ENCODE measurements at places on chromosomes 5 and 9. TPM values are rescaled to one million over a fixed set of nuclear protein-coding genes. Genes with fewer than 3 reads are reported as not detected.

- DNase-seq = no peak
Measured at GRCh38 chr5:150234576-150235499, 45.0 kb downstream of the SLC6A7 start.

- no peak for DNase-seq
Measured at GRCh38 chr5:107500347-107500746, 170.4 kb downstream of the EFNA5 start.

DNA sequence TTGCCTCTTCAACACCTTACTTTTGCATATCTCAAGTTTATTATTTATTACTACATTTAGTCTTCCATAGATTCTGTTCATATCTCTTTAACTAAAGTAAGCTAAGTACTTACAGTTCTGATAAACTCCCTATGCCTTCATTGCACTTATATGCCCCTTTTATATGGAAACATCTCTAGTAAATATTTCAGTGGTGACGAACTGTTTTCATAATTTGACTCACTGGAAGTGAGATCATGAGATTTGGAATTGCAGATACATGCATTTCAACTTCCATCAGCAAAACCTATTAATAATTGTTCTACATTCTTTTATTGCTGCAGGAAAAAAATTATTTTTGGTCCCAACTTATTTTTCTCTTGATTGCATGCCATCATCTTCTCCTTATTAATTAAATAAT is 263.5 kb downstream of the CD180 start:
- no peak for DNase-seq

DNA sequence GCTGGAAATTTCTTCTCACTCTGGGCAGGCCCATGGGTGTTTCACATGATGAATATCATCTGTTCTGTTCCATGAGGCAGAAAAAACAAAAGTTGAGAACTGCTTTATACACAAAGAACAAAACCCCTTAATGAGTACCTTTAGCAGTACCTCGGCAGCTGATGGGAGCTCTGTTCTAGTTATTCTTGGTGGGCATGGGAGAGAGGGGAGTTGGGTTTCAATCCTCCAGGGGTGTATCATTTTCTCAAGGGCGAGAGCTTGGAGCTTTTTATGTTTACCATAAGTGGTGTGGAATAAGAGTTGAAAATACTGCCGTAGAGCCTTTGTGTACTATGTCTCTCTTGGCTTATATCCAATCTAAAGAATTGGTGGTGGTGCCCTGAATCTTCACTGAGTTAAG is 103.3 kb upstream of the ZNF608 start:
- DNase-seq = no peak

- no peak for DNase-seq
Measured at GRCh38 chr9:107361816-107362215, 78.7 kb downstream of the RAD23B start.

DNA sequence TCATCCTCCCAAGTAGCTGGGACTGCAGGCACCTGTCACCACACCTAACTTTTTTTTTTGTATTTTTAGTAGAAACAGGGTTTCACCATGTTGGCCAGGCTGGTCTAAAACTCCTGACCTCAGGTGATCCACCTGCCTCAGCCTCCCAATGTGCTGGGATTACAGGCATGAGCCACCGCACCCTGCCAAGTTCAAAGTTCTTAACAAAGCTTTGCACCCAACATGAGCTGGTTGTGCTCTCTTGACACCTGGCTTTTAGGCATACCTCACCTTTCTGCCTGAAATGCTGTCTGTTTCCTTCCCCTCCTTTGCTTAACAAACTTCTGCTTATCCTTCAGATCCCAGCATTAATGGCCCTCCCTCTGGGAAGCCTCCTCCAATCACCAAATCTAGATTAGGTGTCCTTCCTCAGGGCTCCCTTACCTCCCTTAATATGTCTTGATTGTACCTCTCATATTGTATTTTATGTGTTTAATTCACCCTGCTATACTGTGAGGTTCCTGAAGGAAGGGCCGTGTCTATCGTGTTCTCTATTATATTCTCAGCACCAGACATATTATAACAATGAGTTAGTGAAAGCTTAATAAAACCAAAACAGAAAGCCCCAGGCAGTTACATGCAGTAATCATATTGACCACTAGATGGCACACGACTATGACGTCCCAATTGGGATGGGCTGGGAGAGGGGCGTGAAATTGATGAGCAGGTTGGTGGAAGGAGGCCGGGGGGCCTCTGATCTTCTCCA is 62.9 kb upstream of the PPARGC1B start:
- peak; percentile 60 for DNase-seq

Gene SHOC1
- total RNA-seq = 0.37 TPM

DNA sequence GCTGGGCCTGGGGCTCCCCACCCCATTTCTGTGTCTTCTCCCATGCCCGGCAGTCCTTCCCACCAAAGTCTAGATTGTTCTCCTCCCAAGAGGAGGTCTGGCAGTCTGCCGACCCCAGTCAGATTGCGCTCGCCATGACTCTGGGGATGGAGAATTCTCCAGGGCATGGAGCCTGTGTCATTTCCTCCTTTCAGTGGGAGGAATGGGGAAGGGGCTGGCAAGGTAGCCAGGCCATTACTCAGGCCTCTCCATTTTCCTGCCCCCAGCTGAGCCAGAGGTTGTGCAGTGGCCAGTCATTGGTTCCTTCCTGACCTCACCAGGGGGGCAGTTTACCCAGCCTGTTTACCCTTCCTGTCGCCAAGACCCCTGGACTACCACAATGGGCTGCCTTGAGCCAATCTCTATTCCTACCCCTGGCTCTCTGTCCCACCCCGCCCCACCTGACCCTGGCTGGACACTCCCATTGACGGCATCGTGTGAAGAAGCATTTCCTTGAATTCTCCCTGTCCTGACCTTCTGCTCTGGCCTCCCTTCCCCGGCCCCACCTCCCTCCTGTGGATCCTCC is 628 bp downstream of the SYNPO start:
- DNase-seq = no peak

Gene MINAR2
- total RNA-seq = not detected

DNA sequence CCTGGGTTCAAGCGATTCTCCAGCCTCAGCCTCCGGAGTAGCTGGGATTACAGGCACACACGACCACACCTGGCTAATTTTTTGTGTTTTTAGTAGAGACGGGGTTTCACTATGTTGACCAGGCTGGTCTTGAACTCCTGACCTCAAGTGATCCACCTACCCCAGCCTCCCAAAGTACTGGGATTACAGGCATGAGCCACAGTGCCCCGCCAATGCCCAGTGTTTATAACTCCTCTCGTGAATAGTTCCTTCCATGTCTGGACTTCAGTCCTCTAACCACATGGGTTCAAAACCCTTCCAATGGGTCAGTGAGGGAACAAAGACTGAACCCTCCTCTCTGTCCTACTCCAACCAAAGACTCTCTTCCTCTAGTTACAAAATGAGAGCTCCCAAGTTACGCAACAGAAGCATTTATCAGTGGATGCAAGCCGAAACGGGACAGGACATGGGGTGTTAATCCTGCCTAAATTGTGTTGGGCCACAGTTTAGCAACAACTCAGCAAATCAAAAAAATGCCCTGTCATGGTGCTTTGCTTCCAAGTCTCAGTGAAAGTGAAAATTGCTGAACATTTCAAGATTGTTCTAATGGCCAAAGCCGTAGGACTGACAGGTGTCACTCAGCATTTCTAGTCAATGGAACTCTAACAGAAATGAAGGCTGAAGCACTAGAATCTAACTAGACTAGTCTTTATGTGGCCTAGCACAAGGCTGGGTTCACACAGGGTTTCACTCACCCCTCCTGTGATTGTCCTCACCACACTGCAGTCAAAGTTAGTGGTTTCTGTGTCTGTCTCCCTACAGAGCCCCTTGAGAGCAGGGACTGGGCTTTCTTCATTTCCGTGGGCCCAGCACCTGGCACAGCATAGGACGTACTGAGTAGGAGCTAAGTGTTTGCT is 3.2 kb upstream of the TMEM245 start:
- DNase-seq = no peak

DNA sequence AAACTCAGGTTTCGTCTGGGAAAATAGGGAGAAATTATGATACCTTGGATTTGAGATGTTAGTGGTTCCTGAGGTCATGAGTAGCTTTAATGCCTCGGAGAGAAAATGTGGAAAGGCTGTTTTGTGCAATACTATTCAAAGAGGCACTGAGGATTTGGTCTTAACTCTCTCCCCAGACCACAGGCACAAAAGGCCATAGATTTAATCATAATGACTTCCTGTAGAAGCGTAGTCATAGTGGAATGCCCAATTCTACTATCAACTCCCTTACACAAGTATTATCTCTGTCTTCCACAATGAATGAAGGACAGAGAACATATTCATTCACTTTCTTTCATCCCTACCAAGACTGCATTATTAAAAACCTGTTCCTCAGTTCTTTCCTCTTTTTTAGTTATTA is 153.0 kb upstream of the FTMT start:
- peak; percentile 92 for DNase-seq

- DNase-seq = no peak
Measured at GRCh38 chr9:36721846-36722588, 149.3 kb downstream of the MELK start.

GRCh38 chr9:71816916-71817451 is 48.7 kb upstream of the CEMIP2 start:
- DNase-seq = no peak

DNA sequence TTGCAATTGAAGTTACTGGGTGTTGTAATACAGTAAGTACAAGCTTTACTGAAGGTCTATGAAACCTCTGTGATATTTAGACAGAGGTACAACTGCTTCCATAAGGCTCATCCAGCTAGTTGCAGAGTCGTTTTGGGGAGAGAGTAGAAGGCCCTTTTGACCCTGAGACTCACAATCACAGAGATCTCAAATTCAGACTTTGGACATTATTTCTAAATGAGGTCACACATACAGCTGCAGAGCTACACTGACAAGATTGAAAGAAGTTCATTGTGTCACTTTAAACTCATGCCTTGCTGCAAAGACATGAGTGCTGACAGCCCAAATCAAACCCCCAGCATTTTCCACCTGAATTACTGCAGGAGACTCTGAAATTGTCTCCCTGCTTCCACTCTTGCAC is 205.9 kb upstream of the TMEM161B start:
- peak; percentile 13 for DNase-seq

Gene TAF1L
- not detected for total RNA-seq

DNA sequence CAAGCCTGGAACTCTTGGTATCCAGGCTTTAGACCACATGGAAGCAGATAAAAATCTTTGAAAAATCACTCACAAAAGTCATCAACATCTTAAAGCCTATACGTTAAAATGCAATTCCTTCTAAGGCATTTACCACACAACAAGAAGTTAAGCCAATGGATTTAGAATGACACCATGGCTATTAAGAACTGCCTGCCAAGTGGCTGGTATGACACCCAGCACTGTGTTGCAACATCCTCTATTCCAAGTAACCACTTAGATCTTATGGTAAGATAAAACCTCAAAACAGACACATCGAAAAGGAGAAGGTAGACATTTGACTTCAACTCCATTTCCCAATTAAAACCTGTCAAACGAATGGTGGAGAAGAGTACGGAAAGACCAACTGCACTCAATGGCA is 344.2 kb upstream of the SLC30A5 start:
- no peak for DNase-seq

GRCh38 chr9:108813951-108814601 is 41.7 kb downstream of the ACTL7B start:
- DNase-seq = peak; percentile 69

GRCh38 chr5:133106761-133107572 is 55.2 kb downstream of the HSPA4 start:
- DNase-seq = no peak

GRCh38 chr5:177471610-177472356 is 1.7 kb downstream of the DBN1 start:
- DNase-seq = no peak

Gene PCDHGB4
- 0.08 TPM for total RNA-seq

GRCh38 chr9:748861-749497 is 92.5 kb upstream of the DMRT1 start:
- no peak for DNase-seq

DNA sequence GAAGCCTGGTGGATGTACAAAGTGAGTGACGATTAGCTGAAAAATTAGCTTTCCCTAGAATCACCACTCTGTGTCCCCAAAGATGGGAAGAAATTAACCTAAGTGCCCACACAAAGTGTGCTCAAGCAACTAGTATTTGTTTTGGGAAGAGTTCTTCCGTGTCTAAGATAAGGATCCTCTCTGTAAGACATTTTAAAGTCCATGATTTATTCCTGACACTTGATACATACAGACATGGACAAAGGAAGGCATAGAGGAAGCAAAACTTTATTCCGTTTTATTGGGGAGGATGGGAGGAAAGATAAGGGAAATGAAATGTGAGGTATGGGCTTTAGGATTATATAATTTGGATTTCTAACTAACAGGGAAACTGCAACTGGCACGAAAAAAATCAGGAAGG is 1772.6 kb downstream of the EFNA5 start:
- no peak for DNase-seq

Gene FABP6
- total RNA-seq = 3.4 TPM

Gene KIF12
- not detected for total RNA-seq

Gene CFAP90
- 0.16 TPM for total RNA-seq

Gene TNFSF8
- total RNA-seq = not detected

Gene AGXT2
- total RNA-seq = not detected

Gene KLF4
- 3.6 TPM for total RNA-seq

- DNase-seq = no peak
Measured at GRCh38 chr9:132894862-132895835, 16.5 kb downstream of the SPACA9 start.

GRCh38 chr9:134358026-134358661 is 31.9 kb downstream of the RXRA start:
- DNase-seq = no peak

Gene MARVELD2
- not detected for total RNA-seq

GRCh38 chr5:108615216-108615615 is 132.5 kb upstream of the FER start:
- no peak for DNase-seq

DNA sequence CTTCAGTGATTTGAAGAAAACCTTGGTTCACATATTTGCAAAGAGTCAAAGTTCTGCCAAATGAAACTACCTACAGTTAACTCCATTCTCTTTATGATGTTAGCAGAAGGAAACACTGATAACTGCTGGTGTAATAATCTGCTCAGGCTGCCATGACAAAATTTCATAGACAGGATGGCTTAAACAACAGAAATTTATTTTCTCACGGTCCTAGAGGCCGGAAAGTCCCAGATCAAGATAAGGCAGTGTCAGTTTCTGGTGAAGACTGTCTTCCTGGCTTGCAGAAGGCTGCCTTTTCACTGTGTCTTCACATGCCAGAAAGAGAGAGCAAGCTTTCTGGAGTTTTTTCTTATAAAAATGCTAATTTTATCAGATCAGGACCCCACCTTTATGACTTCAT is 102.4 kb upstream of the PARP8 start:
- DNase-seq = no peak

DNA sequence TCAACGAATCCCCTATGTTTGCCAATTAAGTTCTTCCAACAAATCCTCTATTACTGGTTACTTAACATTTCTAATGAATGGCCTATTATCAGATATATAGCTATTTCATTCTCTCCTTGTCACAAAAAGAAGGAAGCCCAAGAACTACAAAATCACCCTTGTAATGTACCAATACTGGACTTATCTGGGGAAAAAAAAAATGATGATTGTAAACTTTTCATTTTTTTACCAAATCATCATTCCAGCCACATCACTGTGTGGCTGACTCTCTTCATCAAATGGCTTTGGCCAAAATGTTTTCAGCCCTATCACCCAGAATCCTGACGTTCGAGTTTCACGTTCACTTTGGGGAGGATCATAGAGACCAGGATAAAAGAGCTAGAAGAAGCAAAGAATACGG is 216.7 kb downstream of the ACTL7B start:
- DNase-seq = no peak

GRCh38 chr5:65111961-65112658 is 343.4 kb downstream of the CWC27 start:
- no peak for DNase-seq

Gene FAM153A
- total RNA-seq = not detected

GRCh38 chr5:83947763-83948162 is 227.1 kb upstream of the HAPLN1 start:
- DNase-seq = no peak

Measured in SK-MEL-5 (cell line).